AG20443 (cell line): ENCODE measurements at places on chromosomes 11 and 22.

- DNase-seq: peak; percentile 94
Measured at GRCh38 chr22:36286096-36286957, 33.4 kb downstream of the APOL1 start.

DNA sequence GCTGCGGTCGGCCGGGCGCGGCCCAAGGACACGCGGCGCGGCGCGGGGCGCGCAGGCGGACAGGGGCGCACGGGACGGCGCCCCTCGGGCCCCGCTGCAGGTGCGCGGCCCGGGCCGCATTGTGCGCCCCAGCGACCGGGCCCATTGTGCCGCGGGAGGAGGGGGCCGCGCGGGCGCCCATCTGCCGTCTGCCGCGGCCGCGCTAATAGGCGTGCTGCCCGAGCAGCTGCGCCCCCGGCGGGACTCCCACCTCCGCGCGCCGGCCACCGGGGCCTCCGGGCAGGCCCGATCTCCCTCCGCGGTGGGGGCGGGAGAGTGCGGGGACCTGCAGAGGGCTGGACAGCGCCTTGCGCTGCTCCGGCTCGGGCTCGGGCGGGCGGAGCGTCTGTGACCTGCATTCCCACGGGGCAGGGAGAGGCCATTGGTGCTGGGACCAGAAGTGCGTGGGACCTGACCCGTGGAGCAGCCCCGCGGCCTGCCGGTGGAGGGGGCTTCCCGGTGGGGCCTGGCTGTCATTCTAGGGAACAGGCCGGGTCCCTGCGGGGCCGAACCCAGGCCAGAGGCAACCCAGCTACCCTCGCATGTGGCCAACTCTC lies 933 bp downstream of the BRSK2 start:
- DNase-seq: no peak

DNA sequence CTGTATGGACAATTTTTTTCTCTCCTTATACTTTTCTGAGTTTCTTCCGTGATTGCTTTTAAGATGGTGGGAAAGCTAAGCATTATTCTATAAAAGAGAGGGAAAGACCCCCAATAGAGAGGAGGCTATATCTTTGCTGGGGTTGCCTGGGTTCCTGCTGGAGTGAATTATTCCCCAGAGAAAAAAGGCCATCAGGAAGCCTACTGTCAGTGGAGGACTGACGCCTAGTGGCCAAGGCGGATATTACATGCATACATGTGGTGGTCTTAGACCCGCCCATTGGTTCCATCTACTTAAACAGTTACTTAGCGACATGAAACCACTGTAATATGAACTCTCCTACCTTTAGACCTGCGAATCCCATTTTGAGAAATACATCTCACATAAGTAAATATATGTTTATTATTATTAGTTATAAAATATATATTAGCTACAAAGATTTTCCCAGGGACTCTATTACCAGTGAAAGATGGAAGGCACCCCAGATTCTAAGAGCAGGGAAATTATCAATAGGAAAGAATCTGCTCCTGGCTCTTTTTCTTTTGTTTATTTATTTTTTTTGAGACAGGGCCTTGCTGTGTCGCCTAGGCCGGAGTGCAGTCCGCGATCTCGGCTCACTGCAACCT lies 15.7 kb upstream of the PGA3 start:
- peak; percentile 81 for DNase-seq

DNA sequence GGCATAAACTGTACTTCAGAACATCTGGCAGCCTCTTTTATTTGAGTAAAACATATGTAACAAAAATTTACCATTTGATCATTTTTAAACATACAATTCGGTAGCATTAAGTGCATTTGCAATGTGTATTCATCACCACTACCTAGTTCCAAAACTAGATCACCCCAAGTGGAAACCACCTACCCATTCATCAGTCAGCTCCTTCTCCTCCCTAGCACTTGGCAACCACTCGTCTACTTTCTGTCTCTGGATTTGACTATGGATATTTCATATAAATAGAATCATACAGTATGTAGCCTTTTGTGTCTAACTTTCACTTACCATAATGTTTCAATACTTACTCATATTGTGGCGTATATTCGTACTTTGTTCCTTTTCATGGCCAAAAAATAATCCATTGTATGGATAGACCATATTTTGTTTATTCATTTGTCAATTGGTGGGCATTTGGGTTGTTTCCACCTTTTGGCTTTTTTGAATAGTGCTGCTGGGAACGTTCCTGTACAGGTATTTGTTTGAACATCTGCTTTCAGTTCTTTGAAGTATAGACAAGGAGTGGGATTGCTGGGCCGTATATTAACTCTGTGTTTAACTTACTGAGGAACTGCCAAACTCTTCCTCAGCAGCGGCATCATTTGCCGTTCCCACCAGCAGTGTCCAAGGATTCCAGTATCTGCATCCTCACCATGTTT lies 27.2 kb upstream of the ADORA2A start:
- DNase-seq: no peak

DNA sequence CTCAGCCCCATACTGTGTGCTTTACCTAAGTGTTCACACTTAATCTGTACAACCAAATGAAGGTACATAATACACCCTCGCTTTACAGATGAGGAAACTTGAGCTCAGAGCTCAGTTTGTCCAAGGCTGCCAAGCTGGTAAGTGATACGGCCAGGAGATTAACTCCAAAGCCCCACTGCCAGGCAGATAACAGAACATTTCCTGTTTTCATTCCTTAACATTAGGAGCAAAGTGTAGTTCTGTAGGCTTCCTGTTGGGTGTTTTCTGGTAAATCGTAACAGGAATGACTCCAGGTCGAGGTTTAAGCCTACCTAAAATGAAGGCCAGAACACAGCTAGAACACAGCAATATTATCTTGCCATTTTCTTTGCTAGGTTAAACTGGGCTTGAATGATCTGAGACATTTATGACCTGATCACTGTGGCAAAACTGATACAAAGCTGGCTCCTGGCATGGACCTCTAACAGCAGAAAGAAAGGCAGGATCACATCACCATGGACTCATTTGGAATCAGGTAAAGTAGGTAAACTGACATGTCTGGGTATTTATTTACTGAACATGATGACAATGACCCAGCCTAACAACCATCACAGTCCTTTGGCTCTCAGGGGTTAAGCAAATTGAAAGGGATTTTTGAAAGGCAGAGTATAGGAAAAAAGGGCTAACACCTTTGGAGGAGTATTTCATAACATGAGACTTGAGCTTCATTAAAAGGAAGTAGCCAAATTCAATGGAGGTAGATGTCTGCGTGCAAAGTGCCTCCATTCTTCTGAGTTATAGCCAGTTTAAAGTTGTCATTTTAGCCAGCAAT lies 3.9 kb upstream of the NUP50 start:
- no peak for DNase-seq

DNA sequence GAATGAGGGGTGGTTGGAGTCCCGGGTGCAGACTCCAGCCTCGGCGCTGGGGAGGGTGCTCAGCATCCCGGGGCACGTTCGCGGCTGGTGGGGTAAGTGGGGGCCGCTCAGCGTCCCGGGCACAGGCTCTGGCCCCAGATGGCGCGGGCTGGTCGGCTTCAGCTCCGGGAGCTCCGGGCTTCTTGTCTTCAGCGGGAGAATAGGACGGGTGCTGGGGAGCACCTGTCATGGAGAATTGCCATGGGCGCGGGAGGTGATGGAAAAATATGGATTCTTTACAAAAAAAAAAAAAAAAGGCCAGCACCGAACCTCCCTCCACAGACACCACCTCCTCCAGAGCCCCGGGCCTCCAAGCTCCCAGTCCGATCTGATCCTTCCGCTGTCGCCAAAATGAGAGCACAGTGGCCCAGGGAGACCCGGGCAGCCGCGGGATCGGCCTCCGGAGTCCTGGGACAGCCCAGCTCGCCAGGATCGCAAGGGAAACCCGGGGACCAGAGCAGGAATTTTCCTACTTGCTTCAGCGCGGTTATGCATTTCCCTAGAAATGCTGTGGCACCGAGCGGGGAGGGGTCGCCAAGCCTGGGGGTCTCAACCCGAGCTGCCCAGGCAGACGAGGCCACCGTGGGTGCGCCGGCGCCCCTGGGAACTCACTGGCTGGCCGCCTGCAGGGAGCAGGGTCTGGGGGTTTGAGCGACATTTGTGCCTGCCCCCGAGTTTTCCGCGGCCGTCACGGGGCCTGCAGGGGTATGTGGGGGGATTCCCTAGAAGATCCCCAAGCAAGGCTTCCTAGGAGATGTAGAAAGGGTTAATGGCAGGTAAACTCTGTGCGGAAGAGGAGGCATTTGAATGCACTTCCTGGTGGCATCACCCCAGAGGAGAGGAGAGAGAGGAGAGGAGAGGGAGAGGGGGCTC lies 1336.9 kb downstream of the BRD1 start:
- DNase-seq: peak; percentile 52

DNA sequence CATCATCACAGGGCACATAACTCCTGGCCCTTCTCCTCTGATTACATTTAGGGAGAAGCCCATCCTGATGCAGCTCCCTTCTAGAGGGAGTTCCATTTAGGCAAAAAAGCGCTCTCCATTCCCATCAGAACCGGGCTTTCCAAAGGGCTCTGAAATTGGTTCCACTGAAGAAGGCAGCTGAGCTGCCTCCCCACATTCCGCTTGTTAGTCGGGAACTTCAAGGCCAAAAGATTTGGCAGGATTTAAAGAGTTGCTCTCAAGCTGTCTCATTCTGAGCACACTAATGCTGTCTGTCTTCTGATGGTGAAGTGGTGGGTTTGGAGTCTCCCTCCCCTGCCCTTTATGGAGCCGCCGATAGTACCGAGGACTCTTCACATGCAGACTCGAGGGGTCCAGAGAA lies 26.6 kb upstream of the CABP7 start:
- no peak for DNase-seq

- no peak for DNase-seq
Measured at GRCh38 chr11:96257972-96258934, 84.7 kb downstream of the MAML2 start.

DNA sequence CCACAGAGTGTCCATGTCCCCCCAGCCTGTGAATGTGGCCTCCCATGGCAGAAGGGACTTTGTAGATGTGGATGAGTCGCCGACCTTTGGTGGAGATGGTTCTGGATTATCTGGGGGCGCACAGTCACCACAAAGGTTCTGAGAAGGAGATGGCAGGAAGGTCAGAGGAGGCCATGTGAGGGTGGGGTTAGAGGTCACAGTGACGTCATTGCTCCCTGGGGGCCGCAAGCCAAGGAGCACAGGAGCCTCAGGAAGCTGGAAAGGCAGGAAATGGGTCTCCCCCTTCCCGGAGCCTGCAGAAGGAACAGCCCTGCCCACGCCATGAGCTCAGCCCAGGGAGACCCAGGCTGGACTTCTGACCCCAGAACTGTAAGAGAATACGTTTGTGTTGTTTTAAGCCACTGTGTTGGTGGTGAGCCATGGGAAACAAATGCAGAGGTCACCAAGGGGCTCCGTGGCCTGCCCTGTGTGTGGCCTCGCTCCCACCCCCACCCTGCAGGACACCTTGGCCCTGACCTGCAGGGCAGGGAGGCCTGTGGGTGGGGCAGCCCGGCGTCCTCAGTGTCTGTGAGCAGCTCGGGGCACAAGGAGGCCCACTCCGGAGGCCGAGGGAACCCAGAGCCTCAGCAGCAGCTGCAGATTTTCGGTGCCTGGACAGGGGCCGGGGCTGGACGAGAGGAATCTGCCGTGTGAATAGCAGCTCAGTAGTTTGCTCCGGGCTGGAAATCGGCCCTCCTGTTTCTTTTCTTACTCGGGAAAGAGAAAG lies 32.1 kb downstream of the GRAMD4 start:
- DNase-seq: no peak

DNA sequence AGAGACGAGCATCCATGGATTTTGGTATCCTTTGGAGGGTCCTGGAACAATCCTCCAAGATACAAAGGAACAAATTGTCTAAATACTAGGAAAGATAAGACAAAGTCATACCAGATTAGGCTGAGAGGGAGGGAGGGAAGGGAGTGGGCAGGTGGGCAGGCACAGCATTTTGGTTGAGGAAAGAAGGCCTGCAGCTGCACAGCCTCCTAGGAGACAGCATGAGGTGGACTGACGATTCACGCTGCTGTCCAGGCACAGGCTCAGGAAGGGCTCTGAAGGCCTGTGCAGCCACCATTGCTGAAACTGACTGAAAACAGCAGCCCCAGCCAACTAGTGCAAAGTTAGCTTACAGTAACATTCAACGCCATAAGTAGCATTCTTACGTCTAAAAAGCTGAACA lies 64.7 kb downstream of the PACSIN2 start:
- no peak for DNase-seq

GRCh38 chr11:113871336-113871735 lies 4.0 kb downstream of the USP28 start:
- DNase-seq: no peak

- DNase-seq: peak; percentile 80
Measured at GRCh38 chr11:86740628-86741483, 59.5 kb upstream of the PRSS23 start.

- DNase-seq: no peak
Measured at GRCh38 chr11:68138237-68138636, 17.0 kb upstream of the CHKA start.

DNA sequence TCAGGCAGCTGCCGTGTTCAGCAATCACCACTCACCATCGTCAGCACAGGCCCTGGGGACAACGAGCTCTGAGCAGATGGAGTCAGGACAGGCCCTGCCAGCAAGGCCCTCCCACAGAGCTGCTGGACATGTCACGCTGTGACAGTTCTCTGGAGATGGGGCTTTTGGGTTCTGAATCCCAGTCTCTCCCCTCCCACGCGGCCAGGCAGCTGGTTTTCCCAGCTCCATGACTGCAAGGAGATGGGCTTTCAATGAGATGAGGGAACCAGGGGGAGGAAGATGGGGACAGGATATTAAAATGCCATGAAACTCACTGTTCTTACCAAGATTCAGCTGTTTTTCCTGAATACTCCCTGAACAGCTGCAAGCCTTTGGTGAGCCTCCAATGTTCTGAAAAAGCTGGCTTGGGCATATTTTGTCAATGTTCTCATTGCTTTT lies 305.9 kb downstream of the BRD1 start:
- no peak for DNase-seq

GRCh38 chr22:36787204-36787988 lies 11.5 kb upstream of the IFT27 start:
- DNase-seq: no peak

DNA sequence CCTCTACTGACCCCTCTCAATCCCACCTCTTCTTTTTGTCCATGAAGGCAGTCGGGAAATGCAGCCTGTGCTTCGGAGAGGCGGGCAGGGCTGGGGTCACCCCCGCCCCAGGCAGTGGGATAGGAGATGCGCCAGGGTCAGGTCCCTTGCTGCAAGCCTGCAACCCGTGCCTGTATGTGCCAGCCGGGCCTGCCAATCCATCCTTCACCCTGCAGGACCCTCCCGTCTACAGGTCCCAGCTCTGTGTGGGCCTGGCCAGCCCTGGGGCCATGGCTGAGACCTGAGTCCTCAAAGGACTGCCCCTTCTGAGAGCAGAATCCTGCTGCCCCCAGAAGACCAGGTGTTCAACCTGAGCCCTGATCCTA lies 10.9 kb downstream of the ASCL2 start:
- DNase-seq: peak; percentile 10

DNA sequence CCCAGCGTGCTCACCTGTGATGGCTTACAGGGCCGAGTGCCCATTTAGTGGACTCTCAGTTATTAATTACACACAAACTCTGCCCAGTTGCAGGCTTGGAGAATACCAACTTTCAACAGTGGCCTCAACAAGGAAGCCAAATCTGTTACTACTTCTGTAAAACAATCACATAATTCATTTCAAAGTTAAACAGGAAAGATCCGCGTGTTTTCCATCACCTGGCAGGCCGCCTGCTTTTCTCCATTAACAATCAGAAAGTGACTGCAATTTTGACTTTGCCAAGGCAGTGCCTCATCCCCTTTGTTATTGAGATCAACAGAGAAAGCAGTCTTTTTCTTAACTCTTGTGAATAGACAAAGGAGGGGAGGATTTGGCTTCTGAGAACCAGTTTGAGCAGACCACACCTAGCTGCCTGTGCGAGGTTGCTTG lies 77.7 kb downstream of the BARX2 start:
- no peak for DNase-seq

GRCh38 chr11:16026849-16027248 lies 329.5 kb downstream of the SOX6 start:
- no peak for DNase-seq
